DMS53 (cell line): ENCODE measurements at places on chromosomes 2 and 18.

GRCh38 chr2:100008956-100009355 is 133.4 kb downstream of the AFF3 start:
- DNase-seq: no peak

GRCh38 chr2:169965495-169965894 is 138.2 kb downstream of the UBR3 start:
- DNase-seq: no peak

- DNase-seq: no peak
These were observed 25.0 kb downstream of the BCL11A start for GRCh38 chr2:60528281-60529020.

- no peak for DNase-seq
These were observed 116.2 kb downstream of the ACOXL start for GRCh38 chr2:110848519-110849030.

GRCh38 chr2:155485141-155485842 is 786.8 kb downstream of the KCNJ3 start:
- DNase-seq: peak; percentile 65

DNA sequence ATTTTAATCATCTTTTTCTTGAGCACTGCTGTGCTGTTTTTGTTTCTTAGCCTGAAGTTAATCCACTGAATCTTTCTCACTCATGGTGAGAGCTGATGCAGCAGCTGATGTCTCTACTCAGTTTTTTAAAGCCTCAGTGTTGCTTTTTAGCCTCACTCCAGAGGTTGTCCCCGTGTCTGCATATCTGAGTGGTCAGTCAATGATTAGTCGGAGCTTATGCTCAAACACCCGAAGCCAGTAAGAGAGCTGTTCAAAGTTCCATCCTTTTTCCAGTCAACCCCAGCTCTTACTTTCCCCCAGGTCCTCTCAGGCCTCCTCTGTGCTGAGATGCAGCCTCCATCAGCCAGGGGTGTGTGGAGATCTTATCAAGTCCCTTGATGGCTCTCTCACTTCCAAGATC is 81.1 kb downstream of the MBOAT2 start:
- DNase-seq: no peak

GRCh38 chr18:12658426-12659138 is 675 bp upstream of the SPIRE1 start:
- DNase-seq: peak; percentile 88

- no peak for DNase-seq
These were observed 297.0 kb upstream of the COL3A1 start for GRCh38 chr2:188677142-188677541.

GRCh38 chr2:15927551-15928218 is 12.7 kb upstream of the MYCN start:
- DNase-seq: no peak

GRCh38 chr2:232700154-232700553 is 3.0 kb downstream of the GIGYF2 start:
- no peak for DNase-seq

DNA sequence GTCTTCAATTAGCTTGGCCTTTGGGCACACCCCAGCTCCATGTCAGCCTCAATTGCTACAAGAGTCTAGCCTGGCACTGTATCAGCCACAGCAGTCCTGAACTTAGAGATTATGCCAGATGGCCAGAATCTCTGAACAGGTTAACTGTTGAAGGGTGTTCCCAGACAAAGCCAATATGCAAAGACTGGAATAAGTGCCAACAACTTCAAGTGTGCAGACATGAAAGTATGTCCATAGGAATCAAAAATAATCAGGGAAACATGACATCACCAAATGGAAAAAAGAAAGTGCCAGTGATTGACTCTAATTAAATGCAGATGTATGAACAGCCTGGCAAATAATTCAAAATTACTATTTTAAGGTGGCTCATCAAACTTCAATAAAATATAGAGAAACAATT is 98.5 kb upstream of the DOCK10 start:
- no peak for DNase-seq

- no peak for DNase-seq
These were observed 196.9 kb upstream of the CWC22 start for GRCh38 chr2:180203972-180204371.

- peak; percentile 47 for DNase-seq
These were observed 1.2 kb downstream of the CNOT9 start for GRCh38 chr2:218569661-218570500.

DNA sequence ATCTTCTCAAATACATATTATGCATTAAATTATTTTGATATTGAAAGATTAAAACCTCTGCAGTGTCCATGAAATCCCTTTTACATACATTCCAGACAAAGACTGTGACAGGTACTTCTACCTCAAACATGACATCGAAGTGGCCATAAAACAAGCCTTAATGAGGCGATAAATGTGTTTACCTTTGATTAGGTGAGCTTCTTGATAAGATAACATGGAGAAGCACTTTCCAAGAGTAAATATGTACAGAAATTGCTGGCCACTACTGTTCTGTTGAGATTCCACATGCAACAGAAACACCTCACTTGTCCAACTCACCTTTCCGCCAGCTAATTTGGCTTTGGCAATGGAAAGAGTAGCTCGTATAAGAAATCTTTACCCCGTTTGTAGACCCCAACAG is 55.2 kb downstream of the ZEB2 start:
- DNase-seq: no peak

GRCh38 chr2:127577973-127578372 is 42.5 kb downstream of the MYO7B start:
- no peak for DNase-seq

DNA sequence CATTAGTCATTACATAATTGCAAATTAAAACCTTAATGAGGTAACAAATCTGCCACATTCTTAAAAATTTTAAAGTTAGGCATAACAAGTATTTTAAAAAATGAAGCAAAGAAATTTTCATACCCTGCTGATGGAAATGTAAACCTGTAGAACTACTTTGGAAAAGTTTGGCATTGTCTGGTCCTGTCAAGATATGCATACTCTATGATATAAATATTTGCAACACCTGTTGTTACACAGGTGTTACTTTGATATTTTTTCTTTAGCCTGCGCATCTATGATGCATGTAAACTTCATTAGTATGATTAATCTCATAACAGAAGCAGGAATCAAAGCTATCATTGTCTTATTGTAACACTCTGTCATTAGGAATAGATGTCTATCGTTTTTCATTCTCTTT is 634.3 kb downstream of the TRIB2 start:
- DNase-seq: no peak

DNA sequence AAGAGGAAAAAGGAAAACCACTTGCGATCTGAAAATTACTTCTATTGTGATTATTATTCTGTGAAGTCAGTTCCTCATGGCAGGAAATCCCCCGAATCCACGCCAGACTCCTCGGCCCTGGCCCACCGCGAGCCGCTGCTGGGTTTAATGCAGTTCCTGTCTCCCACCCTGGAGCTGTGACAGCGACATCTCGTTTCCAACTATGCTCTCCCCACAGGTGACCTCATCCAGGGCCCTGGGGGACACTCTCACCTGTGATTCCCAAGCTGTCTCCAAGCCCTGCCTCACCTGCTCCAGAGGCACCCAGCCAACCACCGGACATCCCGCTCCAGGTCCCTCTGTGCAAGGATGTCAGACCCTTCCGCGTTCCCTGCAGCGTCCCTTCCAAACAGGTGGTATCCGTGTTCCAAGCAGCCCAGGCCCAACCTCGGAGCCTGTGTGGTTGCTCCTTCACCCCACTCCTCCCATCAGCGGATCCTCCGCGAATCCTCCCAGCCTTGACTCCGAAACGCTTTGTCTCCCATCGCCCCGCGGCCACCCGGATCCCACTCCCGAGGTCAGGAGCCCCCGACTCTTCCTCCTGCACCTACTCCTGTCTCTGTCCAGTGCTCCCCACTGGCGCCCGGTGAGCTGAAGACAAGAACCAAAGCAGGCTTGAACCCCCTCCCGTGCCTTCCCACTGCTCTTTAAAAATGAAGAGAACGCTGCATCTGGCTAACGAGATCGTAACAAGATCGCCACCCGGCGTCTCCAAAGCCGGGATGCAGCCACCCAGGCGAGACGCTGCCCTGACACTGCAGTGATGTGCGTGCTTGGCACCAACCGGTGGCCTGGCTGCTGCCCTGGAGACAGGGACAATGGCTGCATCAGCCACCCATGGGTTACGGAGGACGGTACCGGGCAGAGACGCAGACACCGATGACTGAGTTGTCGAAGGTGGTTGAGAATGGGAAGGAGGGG is 96.5 kb downstream of the NDUFA10 start:
- DNase-seq: peak; percentile 61

GRCh38 chr2:164606557-164606956 is 14.7 kb downstream of the GRB14 start:
- no peak for DNase-seq

DNA sequence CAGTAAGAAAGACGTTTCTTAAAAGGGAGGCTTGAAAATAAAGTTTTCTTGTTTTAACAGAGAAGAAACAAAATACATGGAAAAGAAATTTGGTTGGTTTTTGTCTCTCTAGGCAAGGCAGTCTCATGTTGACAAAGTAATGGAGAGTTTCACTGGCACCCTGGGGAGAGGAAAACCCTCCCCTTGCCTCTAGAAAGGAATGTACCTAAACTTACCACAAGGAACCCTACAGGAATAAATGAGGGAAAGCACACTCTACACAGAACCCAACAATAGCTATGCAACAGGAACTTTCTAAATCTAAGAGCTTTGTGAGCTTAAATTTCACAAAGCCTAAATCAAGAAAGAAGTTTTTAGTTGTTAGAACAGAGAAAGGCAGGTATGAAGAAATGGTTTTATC is 37.0 kb downstream of the FIGN start:
- no peak for DNase-seq

- no peak for DNase-seq
These were observed 42.5 kb upstream of the ACADL start for GRCh38 chr2:210267698-210268097.

- DNase-seq: no peak
These were observed 99.4 kb upstream of the TEX51 start for GRCh38 chr2:126799301-126799700.

DNA sequence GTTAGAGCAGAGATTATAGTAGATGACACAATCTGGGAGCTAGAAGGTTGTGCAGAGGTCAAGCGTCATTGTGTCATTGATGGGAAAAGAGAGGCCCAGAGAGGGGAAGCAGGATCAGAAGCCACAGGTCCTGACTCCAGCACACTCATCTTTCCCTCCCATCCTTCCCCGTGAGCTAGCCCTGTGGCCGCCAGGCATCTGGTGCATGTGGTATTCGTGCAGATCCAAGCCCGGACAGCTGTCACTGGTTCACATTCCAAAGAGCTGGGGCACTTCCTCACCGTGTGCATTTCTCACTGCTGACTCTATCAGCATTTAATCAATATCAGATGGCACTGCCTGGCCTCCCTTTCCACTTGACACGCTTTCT is 94.1 kb upstream of the THOC1 start:
- DNase-seq: no peak

GRCh38 chr2:23620841-23621341 is 235.9 kb downstream of the KLHL29 start:
- DNase-seq: no peak

GRCh38 chr2:62774555-62775366 is 69.2 kb downstream of the EHBP1 start:
- peak; percentile 71 for DNase-seq

GRCh38 chr18:47274961-47275360 is 23.5 kb upstream of the SKOR2 start:
- no peak for DNase-seq

DNA sequence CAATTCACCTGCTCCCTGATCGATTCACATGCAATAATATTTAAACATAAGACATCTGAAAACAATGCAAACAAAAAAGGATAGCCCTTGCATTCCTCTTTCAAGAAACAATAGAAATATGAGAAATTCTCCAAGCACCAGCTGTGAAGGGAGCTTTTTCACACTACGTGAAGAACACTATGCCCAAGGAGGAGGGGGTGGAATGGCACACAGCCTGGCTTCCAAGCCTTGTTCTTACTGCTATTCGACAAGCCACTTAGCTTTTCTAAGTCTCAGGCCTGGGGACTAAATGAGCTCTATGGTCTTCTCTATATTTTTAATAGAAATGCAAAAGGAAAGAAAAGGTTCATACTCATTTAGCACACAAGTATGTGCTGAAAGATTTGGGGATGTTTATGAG is 92.2 kb upstream of the CHRNA1 start:
- DNase-seq: no peak

DNA sequence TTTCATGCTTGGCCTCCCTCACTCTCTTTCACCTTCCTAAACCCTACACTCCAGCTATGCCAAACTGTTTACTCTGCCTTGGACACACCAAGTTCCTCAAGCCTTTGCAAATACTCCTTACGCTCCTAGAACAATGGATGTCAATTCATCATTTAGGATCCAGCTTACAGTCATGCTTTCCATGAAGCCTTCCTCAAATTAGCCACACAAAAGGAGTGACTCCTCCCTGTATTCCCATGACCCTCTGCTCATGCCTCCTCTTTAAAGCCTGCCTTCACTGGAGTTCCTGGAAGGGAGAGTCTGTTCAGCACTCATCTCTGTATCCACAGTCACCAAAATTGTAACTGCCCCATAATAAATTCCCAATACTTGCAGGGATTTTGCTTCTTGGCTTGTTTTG is 721 bp upstream of the EHD3 start:
- DNase-seq: peak; percentile 22

DNA sequence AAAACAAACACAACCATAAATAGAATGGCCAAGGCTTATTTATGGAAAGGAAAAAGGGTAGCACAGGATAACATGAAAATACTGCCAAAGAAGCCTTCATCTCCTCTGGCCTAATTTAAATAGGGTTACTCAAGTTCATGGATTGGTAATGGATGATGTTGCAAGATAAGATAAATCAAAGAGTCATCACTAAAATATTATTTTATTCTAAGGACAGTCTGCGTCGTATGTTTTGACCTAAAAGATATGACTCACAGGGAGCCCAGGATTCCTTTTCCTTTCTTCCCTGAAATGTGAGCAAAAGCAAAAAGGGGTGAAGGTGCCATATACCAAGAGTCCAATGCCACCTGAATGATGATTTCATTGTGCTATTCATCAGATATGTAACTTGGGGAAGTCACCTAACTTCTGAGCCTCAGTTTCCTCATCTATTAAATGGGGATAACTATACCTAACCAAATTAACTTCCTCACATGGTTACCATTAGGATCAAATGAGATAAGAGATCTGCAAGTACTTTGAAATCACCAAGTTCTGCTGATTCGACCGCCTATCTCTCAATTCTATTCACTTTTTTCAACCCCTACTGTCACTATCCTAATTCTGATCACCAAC is 137.7 kb downstream of the THADA start:
- DNase-seq: no peak

DNA sequence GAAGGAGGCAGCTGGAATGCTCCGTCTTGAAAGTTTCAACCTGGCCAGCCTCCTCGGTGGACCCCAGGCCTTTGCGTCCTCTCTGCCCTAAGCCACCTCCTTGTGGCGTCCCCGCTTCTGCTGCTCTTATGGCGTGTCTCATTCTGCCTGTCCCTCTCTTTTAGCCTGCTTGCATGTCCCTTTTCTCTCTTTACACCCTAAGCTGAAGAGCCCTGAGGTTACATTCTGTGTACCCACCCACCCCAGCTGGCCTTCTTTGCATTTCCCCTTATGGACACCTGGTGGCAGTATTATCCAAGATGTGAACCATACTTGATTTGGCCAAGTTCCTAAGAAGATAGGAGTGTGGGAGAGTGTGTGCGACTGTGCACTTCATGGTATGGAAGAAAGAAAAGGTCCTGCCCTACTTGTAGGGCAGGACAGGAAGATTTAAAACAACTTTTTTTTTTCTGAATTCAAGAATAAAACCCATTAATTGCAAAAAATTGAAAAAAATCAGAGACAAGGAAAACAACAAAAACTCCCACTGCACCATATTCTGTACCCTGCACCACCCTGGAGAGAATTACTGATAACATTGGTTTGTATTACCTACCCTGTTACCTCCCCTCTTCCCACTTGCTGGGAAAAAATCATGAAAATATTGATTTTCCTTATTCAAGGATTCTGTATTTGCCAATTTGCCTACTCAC is 77.4 kb downstream of the DYSF start:
- peak; percentile 67 for DNase-seq
